IMR-90 (cell line): ENCODE measurements at places on chromosomes 16 and 17. TPM values are rescaled to one million over a fixed set of nuclear protein-coding genes. Genes with fewer than 3 reads are reported as not detected.

OR1A1 gene
- total RNA-seq = not detected in 2 replicates

ETV4 gene
- total RNA-seq = 3.3 and 4.3 TPM in 2 replicates

DNA sequence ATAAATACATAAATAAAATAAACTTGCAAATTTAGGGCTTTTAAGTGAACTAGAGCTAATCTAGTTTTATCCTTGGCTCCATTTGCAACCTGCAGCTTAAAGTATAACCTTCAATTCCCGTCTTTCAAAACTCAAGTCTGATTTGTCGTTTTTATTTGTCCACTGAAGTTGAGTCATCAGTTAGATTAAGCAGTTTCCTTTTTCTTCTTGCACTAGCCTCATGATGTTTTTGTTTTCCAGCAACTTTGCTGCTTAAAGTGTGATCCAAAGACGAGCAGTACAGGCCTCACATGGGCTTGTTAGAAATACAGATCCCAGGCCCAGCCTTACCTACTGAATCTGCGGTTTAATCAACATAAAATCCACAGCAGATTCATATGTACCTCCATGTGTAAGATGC is 13.8 kb downstream of the ARSG start:
- DNase-seq = no peak

DNA sequence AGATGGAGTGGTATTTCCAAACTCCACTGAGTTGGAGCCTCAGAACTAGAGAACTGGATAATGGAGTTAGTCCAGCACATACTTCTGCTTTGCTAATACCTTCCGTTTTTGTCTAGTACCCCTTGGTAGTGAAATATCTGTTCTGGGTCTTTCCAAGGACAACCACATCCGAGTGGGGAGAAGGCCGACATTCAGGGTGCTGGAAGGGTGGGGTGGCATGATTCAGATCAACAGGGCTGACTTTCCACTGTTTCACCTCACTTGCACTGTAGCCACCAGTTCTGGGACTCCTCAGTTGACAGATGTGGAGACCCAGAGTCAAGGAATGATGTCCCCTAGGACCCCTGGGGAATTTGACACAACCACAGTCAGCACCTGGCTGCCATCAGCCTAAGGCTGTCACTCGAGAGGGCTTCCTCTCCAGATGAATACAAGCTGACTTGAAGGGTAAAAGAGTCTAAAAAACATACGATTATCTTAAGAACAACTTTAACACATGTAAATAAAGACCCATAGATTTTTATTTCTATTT is 84.8 kb upstream of the HNF1B start:
- DNase-seq = no peak

- no peak for DNase-seq
These were observed 199.1 kb upstream of the GSE1 start for GRCh38 chr16:85413691-85414663.

- no peak for DNase-seq
These were observed 202.7 kb downstream of the CDH11 start for GRCh38 chr16:64919141-64919540.

GRCh38 chr16:885391-885790 is 84.9 kb upstream of the GNG13 start:
- DNase-seq = no peak
